Kidney glomerular epithelial cell (primary cell): ENCODE measurements at places on chromosomes 3 and 15.

GRCh38 chr15:56492236-56492635 lies 27.3 kb upstream of the MNS1 start:
- DNase-seq: no peak

- DNase-seq: no peak
Observed at GRCh38 chr15:100834731-100835130, 44.9 kb upstream of the ALDH1A3 start.

GRCh38 chr3:195570912-195571311 lies 12.8 kb downstream of the APOD start:
- DNase-seq: no peak

DNA sequence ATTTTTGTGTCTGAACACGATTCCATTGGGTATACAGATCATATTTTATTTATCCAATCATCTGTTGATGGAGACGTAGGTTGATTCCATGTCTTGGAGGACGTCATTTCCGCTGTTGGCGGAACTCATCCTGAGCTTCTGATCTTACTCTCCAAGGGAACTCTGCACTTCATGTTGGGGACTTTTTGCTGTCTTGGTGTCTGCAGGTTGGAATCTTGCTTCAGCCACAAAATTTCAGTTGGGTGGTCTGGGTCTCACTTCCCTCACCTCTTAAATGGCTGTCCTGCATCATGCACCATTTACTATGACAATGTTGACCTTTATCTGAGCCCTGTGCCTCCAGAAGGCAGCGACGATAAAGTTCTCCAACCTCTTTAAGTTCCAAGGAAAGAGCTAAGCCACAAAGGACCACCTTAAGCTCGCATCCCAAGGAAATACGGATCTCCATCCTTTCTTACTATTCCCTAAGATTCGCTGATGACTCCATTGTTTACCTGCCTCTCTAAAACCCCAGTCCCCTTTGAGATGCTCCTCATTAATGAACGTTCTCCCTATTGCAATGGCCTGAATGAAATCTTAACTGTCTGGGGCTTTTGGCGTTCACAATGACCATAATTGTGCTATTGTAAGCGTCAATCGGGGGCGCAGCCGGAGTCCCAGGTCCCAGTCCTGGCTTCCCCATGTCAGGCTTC lies 23.1 kb upstream of the RNU6-1 start:
- DNase-seq: no peak

DNA sequence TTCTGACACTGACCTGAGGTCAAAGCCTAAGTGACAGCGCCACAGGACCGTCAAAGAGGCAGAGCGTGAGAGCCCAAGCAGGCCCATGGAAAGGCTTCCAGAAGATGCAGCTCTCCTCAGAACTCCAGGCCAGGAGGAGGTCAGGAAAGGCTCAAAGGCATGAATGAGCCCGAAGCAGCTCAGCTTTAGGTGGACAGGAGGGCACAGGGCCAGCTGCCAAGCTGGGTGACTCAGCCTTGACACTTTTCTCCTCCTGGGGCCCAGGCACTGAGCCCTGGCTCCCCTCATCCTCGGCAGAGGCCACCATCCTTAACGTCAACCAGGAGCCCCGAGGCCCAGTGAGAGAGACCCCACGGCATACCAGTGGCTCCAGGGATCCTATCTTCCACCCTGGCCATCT lies 62.9 kb downstream of the ADCY5 start:
- no peak for DNase-seq

- DNase-seq: no peak
Observed at GRCh38 chr15:69271217-69271616, 27.5 kb upstream of the PAQR5 start.

GRCh38 chr3:150469031-150469930 lies 61.2 kb downstream of the TSC22D2 start:
- peak; percentile 95 for DNase-seq

GRCh38 chr3:24646790-24647189 lies 152.1 kb upstream of the THRB start:
- no peak for DNase-seq

DNA sequence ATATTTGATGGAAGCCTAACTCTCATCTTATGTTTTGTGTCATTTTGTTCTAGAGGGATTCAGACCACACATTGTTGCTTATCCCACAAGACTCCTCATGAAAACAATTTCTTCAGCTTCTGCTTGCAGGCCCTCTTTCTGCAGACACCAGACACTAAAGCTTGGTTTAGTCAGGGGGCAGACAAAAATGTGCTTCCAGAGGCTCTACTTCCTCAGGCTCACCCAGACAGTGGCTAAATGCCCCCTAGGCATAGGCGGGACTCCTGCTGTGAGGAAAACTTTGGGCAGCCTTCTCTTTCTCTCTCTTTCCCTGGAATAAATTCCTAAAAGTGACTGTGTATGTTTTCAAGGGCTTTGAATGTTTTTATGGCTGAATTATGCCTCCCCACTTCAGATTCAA lies 435.4 kb upstream of the ATP11B start:
- no peak for DNase-seq

GRCh38 chr3:18900994-18901393 lies 247.3 kb upstream of the KCNH8 start:
- no peak for DNase-seq

- no peak for DNase-seq
Observed at GRCh38 chr3:57949344-57949743, 58.9 kb upstream of the FLNB start.

GRCh38 chr3:71243229-71243628 lies 340.3 kb downstream of the FOXP1 start:
- no peak for DNase-seq

GRCh38 chr15:25422021-25422420 lies 16.8 kb downstream of the UBE3A start:
- DNase-seq: no peak

DNA sequence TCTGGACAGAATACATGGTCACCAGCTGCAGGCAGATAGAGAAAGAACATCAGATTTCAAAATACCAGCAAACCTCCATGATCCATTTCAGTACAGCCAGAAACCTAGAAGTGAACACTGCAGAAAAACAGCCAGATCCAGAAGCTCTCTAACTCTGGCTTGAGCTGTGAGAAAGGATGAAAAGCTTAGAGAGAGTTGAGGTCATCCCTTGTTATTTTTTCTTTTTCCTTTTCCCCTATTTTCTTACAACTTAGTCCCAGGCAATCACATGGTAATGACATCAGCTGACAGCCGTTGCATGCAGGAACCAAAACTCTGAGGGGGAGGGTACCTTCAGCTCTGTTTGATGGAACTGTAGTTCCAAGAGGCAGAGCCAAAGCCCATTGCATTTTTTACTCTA lies 113.2 kb downstream of the TCF12 start:
- DNase-seq: no peak

- DNase-seq: no peak
Observed at GRCh38 chr3:55897573-55898224, 410.6 kb upstream of the WNT5A start.

DNA sequence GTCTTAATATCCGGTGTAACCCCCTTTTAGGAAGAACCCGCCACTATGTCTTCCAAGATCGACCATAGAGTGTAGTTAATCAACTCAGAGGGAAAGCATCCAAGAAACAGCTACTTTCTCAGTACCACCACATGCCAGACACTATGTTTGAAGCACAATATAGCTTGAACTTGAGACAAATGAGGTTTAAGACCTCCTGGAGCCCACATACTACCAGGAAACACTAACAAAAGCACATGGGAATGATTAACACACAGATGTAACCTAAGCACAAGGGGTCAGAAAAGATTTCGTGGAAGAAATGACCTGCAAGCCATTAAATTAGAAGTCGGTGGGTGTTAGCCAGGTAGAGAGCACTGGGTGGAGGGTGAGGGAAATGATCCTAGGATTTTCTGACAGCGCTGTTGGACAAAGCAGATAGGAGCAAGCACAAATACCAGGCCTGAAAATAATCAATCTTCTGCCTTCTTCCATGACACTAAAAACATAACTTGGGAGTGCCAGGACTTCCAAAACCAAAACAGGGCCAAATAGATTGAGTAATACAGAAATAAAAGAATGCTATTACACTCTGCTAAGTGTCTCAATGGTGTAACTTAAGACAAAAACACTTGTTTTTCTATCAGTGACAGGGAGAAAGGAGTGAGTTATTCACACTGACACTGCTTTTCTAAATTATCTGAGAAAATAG lies 213.7 kb downstream of the FOXP1 start:
- no peak for DNase-seq

GRCh38 chr15:74863239-74864056 lies 9.7 kb downstream of the SCAMP2 start:
- peak; percentile 73 for DNase-seq

DNA sequence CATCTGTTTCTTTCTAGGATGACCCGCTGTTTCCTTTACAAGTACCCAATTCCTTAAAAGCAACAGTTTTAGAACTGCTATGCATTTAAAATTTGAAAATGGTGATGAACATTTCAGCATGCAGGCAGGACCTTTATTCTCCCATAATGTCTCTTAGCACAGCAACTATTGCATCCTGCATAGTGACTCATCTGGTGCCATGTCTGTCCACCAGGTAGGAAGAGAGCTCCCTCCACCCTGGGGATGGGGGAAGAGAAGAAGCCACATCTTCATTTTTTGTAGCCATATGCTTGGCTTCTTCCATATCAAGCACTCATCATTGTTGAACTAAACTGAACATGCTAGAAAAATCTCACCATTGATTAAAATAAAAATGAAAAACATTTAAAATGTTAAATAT lies 9.9 kb downstream of the GPR15 start:
- DNase-seq: no peak

DNA sequence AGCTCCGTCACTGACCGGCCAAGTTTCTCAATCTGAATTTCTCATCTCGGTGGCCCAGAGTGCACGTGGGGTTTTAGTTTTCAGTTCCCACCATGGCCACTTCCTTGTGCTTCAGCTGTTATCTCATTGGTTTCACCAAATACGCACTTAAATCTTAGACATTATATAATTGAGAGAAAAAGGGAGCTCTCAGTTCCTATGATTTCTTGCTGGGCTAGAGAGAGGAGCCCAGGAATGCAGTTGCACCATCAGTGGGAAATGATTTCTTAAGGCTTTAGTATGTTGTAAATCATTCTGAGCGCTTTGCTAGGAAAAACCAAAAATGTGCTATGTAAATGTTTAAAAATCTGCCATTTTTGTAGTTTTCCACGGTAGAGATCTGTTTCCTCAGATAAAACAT lies 53.2 kb downstream of the OXNAD1 start:
- no peak for DNase-seq

DNA sequence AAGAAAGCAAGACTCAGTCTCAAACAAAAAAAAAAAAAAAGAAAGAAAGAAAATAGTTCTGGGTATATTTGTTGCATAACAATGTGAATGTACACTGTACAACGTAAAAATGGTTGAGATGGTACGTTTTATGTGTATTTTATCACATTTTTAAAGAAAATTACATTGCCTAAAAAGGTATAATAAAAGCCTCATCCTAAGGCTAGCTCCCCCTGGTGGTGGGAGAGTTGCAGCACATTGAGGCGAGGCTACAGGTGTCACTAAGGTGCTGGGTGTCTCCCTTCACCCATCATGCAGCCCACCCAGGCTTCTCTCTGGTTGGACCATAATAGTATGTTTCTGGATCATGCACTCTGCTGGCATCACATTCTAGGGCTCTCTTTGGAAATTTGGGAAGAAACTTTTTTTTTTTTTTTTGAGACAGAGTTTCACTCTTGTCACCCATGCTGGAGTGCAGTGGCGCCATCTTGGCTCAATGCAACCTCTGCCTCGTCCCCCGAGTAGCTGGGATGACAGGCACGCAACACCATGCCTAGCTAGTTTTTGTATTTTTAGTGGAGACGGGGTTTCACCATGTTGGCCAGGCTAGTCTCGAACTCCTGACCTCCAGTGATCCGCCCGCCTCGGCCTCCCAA lies 12.4 kb upstream of the RAB11A start:
- no peak for DNase-seq

DNA sequence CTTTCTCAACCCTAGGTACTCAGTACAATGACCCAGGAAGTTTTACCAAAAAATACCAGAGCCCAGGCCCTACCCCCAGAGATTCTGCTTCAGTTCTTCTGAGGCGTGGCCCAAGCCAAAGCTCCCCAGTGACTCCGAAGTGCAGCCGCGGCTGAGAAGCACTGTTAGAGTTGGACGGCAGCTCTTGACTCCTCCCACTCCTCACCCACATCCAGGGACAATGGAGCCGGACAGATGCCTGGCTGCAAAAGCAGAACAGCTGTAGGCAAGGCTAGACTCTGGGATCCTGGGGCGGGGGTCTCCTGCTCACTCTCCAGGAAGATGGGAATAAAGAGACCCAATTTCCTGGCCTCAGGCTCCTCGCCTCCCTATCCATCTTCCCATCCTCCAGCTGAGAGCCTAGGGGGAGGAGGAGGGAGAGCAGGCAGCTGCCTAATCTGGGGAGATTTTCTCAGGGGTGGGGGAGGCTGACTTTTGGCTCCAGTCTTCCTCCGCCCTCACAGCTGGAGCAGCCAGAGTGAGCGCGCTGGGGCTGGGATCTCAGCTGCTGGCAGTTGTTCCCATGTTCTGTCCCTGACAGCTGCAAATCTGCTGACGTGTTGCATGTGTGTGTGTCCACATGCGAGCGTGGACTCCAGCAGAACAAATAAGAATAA lies 223.8 kb downstream of the OPA1 start:
- no peak for DNase-seq

DNA sequence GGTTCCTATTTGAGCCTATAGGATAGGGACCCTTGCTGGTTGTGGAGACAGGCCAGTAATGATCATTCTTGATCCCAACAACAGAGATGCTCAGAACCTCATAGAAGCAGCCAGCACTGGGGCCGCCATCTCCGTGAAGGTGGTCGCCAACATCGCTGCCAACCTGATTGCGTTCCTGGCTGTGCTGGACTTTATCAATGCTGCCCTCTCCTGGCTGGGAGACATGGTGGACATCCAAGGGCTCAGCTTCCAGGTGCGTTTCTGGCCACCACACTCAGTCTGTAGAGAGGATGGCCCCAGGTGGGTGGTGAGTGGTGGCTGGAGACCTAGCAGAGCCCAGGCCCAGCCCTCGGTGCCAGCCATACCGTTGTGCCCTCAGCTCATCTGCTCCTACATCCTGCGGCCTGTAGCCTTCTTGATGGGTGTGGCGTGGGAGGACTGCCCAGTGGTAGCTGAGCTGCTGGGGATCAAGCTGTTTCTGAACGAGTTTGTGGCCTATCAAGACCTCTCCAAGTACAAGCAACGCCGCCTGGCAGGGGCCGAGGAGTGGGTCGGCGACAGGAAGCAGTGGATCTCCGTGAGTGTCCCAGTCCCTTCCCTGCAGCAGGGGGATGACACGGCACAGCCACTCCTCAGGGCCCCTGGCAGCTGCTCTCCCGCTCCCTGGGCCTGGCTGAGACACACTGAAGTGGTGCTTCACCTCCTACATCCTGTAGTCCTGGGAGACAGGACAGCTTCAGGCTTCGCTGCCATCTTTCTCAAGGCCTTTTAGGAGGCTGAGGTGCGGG lies 46.5 kb upstream of the PDE8A start:
- no peak for DNase-seq

DNA sequence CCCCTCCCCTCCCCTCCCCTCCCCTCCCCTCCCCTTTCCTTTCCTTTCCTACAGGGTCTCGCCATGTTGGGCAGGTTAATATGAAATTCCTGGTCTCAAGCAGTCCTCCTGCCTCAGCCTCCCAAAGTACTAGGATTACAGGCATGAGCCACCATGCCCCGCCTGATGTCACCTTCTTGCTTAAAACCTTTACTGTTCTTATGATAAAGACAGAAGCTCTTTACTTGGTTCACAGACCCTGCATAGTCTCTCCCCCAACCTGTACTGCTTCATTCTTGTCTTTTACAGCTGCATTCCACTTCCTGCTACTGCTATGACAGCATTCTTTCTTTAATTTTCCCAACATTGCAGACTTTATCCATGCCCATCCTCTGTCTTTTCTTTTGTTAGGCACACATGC lies 20.8 kb downstream of the MED12L start:
- DNase-seq: no peak
